Hair follicular keratinocyte (primary cell): ENCODE measurements at places on chromosomes 1 and 21. TPM values are rescaled to one million over a fixed set of nuclear protein-coding genes. Genes with fewer than 3 reads are reported as not detected.

Gene CD1D
- 9.1 and 9.4 TPM in 2 replicates for total RNA-seq

Gene ZSWIM5
- not detected in 2 replicates for total RNA-seq

Gene ARMH1
- total RNA-seq = not detected in 2 replicates

Gene NBPF6
- total RNA-seq = not detected in 2 replicates

Gene DUSP23
- total RNA-seq = 53.3 and 54.1 TPM in 2 replicates

Gene EPHA2
- 110 and 129 TPM in 2 replicates for total RNA-seq

Gene INKA2
- total RNA-seq = 2.0 and 2.1 TPM in 2 replicates

Gene LCE2A
- total RNA-seq = not detected in 2 replicates

Gene AMY1A
- not detected in 2 replicates for total RNA-seq

Gene COL24A1
- total RNA-seq = not detected in 2 replicates

Gene FMO5
- 0.08 and 0.39 TPM in 2 replicates for total RNA-seq

Gene OPRD1
- total RNA-seq = not detected in 2 replicates

Gene LCE3B
- not detected in 2 replicates for total RNA-seq

Gene TMEM82
- total RNA-seq = not detected in 2 replicates

Gene MROH7
- 0.04 TPM in 1 of 2 replicates, not detected in the other for total RNA-seq

Gene CREG1
- 74.6 and 86.9 TPM in 2 replicates for total RNA-seq

Gene CCDC190
- total RNA-seq = not detected in 2 replicates

Gene RAVER2
- 5.1 and 5.9 TPM in 2 replicates for total RNA-seq

Gene GPR157
- 5.5 and 5.6 TPM in 2 replicates for total RNA-seq

Gene CLDN17
- total RNA-seq = not detected in 2 replicates

Gene GPR52
- total RNA-seq = not detected in 2 replicates

Gene FAM131C
- 0.15 and 1.6 TPM in 2 replicates for total RNA-seq

Gene FCRL5
- not detected in 2 replicates for total RNA-seq

Gene FCN3
- total RNA-seq = not detected in 2 replicates

Gene NR5A2
- total RNA-seq = not detected in 2 replicates

Gene RAB3B
- total RNA-seq = 2.8 and 5.7 TPM in 2 replicates

Gene KRTAP10-12
- not detected in 2 replicates for total RNA-seq

Gene YOD1
- total RNA-seq = 4.4 and 6.0 TPM in 2 replicates

Gene RIPPLY3
- 0.47 and 0.53 TPM in 2 replicates for total RNA-seq

Gene LCE1F
- not detected in 2 replicates for total RNA-seq

Gene LCE3E
- total RNA-seq = 0.68 and 1.6 TPM in 2 replicates

Gene UTS2
- total RNA-seq = not detected in 2 replicates

Gene HUNK
- total RNA-seq = 0.04 TPM in 1 of 2 replicates, not detected in the other

Gene MPL
- 0.08 and 0.34 TPM in 2 replicates for total RNA-seq
